ENCODE measurements at places on chromosomes 5 and 9.

GRCh38 chr5:153480401-153480800, 10.1 kb upstream of the GRIA1 start:
- DNase-seq, result no peak

DNA sequence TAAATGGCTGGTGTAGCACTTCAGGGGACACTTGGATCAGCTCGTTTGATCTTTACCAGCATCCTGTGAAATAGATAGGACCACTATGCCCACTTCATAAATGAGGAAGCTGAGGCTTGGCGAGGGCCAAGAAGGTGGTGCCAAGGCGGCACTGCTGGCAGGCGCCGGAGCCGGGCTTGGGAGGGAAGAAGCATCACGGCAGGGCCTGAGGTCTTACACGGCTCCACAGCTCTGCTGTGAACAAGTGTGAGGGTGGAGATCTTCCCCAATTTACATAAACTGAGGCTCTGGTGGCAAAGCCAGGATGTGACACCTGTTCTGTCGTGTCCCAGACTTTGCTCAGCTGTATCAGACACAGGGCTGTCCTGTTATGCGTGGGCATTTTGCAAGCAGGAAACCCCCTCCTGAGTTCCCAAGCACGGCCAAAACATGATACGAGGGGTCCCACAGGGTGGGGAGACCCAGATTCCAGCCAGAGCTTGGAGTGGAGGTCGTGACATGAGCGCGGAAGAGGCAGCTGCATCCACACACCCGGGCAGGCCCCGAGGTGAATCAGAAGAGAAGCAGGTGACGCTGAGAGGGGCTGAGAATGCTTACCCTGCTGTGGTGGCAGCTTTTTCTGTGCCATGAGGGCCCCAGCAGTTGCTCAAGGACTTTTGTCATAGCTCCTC, 117.5 kb upstream of the BOD1 start:
- DNase-seq, result no peak

DNA sequence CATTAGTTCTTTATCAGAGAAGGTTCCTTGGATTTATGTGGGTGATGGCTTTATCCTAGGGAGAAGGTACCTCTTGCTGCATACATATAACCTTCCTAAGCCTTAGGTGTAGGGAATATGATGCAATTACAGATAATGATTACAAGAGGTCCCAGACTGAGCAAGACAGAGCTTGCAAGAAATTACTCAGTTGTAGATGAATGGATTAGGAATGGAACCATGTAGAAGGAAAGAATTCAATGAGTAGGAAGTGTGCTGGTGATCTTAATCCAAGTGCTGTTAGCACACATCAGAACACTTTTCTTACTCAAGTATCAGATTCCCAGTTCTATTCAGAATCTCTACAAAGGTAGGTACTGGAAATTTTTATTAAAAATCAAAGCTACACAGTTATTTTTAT, 2.5 kb downstream of the OR13F1 start:
- DNase-seq, result no peak

- DNase-seq, result no peak
Observed at GRCh38 chr5:143384865-143385657, 18.4 kb downstream of the NR3C1 start.

DNA sequence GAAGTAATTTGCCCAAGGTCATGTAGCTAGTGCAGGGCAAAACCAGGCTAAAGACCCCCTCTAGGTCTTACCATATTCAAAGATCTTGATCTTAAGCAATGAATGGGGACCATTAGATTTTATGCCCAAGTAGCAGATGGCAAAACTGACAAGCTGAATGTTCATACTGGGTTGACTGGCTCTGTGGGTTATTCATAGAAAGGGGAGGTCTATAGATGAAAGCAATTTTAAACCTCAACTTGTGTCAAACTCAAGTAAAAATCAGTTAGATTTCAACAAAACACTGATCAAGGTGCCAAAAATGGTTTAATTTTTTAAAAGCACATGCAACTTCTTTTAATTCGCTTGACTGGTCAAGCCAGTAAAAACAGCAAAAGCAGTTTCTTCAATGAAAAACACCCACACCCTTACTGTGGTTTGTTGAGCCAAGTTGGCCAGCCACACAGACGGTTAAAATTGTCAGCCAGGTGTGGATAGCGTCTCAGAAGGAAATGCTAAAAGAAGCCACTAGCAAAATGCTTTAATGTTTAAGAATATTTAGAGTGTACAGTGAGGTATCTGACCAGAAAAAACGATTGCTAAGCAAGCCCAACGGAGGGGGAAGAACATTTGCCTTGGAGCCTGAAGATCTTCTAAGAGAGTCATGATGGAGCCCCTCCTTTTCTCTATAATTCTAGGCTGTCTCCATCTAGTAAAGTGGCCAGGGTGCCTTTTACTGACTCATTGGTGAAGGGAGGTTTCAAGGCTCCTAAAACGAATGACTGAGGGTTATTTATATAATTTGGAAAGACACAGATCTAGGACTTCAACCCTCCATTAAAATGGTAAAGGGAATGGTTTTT, 539.6 kb upstream of the CLINT1 start:
- DNase-seq, result no peak

DNA sequence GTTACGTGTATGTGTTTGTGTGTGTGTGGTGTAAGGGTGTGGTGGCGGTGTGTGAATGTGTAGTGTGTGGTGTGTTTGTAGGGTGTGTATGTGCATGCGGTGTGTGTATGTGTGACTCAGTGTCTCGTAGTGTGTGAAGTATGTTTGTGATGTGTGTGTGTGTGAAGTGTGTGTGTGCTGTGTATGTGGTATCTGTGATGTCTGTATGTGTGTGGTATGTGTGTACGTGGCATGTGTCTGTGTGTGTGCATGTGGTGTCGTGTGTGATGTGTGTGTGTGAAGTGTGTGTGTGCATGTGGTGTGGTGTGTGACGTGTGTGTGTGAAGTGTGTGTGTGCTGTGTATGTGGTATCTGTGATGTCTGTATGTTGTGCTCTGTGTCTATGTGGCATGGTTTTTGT, 339.4 kb downstream of the MTRR start:
- no peak for DNase-seq
